ENCODE measurements at places on chromosomes 5 and 9.
A peak's percentile ranks its signal among the peaks of the same experiment; 100 is the strongest.

- peak; percentile 76 for DNase-seq
Measured at GRCh38 chr5:159021901-159022556, 77.7 kb downstream of the EBF1 start.

DNA sequence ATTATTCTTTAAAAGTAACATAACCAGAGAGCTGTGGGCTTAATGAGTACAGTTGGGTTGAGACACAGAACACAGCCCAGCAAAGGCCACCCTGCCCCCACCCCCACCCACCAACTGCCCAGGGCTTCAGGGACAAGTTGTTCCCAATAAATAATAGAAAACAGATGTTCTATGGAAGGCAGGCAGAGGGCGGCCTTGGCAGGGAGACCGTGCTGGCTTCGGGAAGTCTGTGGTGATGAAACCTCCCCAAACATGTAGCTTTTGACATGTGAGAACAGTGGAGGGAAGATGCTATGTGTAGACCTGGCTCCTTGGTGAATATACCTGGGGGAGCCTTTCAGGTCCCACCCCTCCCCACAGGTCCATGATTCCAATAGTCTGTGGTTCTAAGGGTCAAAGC lies 10.0 kb downstream of the TRAF1 start:
- no peak for DNase-seq

DNA sequence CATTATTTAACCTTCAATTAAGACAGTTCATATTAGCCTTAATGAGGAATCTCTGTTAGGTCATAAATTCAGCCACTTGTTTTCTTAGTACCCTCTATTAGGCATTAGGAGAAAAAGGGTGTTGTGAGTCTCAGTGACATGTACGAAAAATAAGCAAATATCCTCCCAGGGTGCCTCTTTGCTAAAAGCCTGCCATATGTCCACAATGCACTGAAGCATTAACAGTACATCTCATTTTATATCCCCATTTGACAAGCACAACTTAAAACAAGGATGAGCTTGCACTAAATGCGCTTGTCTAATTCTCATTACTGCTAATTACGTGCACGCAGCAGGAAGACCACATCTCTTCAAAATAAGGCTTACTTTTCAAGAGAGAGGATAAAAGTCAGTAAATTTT lies 48.4 kb upstream of the SRFBP1 start:
- DNase-seq, result no peak

- no peak for DNase-seq
Measured at GRCh38 chr9:7145361-7146069, 387.7 kb downstream of the KDM4C start.

GRCh38 chr5:54561651-54562050 lies 44.1 kb downstream of the SNX18 start:
- no peak for DNase-seq

GRCh38 chr9:76425677-76426453 lies 31.6 kb upstream of the RFK start:
- DNase-seq, result no peak
